Transverse colon (tissue), 4 donors: ENCODE measurements at places on chromosomes 6 and 20. TPM values are rescaled to one million over a fixed set of nuclear protein-coding genes. Genes with fewer than 3 reads are reported as not detected.

ZSCAN23 gene
- total RNA-seq, result 2.5 TPM

CALHM6 gene
- total RNA-seq, result 21.7 TPM

SCUBE3 gene
- 0.68 TPM for total RNA-seq

LRRC1 gene
- 88.8 TPM for total RNA-seq

KCNK15 gene
- 1.3 TPM for total RNA-seq

PLAGL1 gene
- total RNA-seq, result 53.5 TPM

DNA sequence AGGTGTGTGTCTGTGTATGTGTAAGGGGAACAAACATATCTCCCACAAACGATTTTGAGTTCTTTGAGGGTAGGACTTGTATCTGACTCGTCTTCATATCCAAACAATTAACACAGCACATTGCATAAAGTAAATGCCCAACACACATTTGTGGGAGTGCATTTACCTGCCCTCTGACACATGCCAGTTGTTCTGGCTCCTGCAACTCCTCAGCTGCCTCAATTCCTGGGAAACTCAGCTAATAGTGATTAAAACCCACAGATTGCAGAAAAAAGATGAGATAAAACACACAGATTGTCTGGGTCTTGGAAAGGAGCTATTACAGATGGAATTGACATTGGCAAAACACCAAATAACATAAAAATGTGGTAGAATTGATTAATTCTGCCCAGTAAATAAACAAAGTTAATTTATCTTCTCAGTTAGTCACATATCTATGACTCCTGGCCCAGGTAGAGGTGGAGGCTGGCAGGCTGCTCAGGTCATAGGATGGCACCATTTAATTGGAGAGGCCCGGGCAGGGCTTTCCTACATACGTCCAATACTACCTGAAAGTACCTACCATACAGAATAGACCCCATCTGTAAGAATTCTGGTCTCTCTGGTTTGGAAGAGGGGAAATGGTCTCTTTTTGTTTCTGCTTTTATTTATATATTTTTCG, 71.5 kb upstream of the IFNGR1 start:
- DNase-seq, result no peak

- DNase-seq, result no peak
These were observed 47.3 kb downstream of the TP53INP2 start for GRCh38 chr20:34751453-34751852.

DNA sequence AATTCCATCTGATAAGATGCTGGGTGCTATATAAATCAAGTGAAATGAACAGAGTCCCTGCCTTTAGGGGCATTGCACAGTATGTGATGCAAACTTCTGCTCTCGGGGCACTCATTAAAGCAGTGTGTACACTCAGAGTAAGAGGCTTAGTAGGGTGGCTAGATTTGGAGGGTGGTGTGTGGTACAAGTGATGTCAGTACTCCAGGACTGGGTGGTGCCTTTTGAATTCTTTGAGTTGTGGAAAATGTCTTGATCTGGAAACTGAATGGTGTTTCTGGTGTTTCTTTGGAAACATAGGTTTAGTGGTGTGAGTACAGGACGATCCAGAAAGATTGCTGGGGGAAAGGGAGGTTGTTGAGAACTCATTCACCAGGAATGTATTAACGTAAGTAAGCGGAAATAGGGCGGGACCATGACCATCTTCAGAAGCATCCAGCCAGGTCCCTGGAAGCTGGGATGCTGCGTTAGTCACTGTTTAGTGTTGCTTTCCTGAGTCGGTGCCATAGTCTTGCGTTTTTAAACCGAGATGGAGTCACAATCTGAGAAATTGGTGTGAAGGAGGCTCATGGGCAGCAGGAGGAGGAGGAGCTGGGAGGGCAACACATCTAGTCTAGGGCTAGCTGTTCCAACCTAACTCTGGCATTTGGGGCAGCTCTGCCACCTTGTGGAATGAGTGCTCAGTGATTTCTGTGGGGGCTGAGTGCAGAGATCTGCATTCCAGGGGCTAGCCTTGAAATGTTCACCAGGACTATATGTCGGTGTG, 70.3 kb downstream of the SCAND1 start:
- peak; percentile 57 for DNase-seq

GRCh38 chr6:51949526-51949925, 137.9 kb downstream of the PKHD1 start:
- no peak for DNase-seq

DNA sequence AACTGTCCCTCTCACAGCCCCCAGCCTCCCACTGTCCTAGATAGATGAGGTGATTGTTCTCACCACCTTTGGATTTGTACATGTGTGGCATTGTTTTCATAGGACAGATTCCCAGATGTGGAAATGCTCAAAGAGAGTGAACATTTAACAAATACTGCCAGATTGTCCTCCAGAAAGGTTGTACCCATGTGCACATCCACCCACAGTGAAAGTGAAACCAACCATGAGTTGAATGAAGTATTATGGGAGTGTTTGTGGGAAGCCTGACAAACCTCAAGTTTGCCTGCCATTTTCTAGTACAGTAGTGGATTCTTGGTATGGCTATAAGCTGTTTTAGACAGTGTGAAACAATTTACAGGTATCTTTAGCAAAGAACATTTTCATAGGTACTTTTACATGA, 42.7 kb downstream of the ANKRD6 start:
- DNase-seq, result no peak

DNA sequence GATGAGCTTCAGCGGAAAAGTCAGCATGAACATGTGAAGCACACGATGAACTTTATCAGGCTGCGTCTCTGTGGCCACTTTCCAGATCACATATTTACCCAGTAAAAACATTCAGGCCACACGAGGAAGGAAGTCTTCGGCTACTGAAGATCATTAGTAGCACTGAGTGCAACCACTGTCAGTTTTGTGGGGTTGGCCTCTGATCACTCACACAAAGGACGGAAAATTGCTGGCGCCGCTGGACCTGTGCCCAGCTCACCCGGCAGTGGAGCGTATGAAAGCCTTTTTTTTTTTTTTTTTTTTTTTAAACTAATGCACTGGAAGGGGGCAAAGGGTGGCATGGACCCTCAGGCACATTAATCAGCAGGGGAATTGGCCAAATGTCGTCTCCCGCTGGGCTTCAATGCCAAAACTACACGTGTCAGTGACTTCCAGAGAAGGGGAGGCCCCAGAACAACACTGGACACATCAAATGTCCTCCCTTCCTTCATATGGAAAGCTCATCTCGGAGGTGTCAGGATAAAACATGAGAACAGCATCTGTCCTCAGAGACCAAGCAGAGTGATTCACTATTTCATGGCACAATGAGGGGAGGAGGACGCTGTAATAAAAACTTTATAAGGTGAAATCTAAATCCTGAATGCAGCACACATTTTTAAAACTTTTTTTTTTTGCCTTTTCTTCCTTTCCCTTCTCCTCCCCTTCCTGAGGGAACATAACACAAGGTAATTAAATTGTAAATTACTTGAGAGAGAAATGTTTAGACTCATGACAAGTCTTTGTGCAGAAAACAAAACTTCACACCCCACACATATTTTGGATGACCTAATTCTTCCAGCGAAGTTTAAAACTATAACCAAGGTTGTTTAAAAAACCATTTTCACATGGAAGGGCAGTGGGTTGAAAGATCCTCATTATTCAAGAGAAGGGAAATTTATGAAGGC, 223.4 kb downstream of the FOXC1 start:
- DNase-seq, result peak; percentile 61

DNA sequence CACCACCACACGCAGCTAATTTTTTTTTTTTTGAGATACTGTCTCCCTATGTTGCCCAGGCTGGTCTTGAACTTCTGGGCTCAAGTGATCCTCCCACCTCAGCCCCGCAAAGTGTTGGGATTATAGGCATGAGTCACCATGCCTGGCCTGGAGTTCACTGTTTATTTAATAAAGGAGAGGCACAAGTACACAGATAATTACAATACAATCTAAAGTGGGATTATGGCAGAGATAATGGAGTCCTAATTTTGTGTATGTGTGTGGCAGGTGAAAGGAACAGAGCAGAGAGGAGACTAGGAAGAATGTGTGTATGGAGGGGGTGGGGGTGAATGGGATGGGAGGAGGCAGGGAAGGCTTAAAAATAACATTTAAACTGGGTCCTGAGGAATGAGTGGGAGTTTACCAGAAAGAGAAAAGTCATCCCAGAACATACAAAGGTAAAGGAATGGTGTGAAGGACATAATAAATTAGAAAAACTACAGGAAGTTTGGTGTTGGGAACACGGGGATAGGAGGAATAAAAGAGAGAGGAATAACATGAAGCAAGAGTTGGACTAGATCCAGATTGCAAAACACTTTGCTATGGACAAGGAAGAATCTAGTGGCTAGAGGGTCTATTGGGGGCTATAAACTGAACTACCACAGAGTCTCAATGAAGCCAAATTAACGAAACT, 4.4 kb downstream of the NCOA5 start:
- peak; percentile 37 for DNase-seq

DNA sequence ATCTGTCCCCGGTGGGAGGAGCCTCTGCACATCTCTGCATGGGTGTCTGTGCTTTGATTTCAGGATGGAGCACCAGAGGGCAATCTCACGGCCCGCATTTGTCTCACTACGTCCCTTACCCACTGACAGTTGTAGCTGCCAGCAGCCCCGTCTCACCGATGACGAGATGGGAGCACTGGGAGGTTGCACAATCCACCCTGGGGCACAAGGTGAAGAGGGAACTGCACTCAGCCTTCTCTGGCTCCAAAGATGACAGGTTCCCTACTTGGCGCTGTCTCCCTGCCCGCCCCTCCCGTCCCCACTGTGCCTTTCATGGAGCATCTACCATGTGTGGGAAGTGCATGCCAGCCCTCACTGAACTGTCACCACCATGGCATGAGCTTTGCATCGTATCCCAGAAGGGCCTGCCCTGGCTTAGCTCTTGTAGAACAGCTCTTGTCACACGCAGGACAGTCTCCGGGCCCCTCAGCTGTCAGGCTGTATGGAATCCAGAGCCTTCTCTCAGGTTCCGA, 99.9 kb upstream of the PMEPA1 start:
- no peak for DNase-seq

GRCh38 chr20:61976644-61977418, 88.8 kb downstream of the TAF4 start:
- no peak for DNase-seq

DNA sequence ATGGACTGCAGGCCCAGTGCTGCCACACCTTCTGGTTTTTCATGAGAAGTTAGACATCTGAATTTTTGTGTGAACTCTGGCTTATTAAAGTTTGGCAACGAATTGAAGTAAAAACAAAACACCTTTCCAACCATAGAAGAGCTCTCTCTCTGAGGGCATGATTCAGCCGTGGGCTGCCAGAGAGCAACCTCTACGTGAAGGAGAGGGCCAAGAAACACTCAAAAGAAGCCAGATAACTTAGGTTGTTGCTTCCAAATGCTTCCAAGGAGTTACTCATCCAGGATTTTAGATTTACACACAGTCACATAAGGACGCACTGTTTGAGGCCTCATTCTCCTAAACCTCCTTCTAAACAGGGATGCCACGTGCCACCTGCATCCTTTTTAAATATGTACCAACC, 65.5 kb downstream of the NRN1 start:
- DNase-seq, result no peak

- DNase-seq, result peak; percentile 84
These were observed at the start of gene CCN2 for GRCh38 chr6:131950767-131951575. Gene CCN2 (minus strand): TSS chr6:131951372. CDS start chr6:131951172, 200 bp downstream.

- DNase-seq, result peak; percentile 46
These were observed 33.7 kb downstream of the SLC9A8 start for GRCh38 chr20:49846206-49846807.

GRCh38 chr6:38738261-38738660, 23.1 kb downstream of the DNAH8 start:
- no peak for DNase-seq

GRCh38 chr20:20367575-20368417, at the start of gene INSM1:
Gene INSM1 (plus strand): TSS chr20:20368104. CDS start chr20:20368268, 164 bp downstream.
- DNase-seq, result no peak

DNA sequence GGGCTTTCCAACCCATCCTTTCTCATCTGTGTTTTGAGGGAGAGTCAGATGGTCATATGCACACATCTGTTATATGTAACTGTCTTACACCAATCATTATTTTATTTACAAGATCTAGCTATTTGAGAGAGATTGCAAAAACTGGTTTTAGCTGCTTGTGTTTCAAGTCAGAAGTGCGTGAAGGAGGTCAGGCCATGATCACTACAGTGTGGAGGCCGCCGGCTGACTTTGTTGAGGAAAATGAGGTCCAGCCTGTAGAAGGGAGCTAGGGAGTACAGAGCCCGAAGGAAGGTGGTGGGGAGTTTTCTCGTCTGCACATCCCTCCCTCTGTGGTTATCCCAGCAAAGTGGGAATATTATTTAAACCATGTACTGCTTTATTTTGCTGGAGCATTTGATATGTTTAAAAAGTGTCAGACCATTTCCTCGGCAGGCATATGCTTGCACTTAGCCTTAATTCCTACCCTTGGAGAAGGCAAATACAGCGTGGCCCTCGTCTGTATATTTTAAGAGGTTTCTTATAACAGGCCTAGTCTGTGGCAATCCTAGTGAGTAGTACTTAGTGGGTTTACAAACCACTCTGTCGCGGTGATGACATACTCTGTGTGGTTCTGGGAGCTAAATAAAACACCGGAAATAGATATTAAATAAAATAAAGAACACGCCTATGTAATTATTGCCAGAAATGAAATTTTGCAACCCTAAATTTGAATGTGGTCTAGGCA, 95.6 kb downstream of the UST start:
- no peak for DNase-seq
